Activated CD8-positive, alpha-beta memory T cell treated with anti-CD3 and anti-CD28 coated beads, Interleukin-2, amount 10 ng/mL, durations not matched to agents 7 days and 5 days (primary cell): ENCODE measurements at places on chromosomes 3 and 15.

- H3K4me1 ChIP-seq = peaks cover 70% of the 10 kb centered on the region
- H3K4me3 ChIP-seq = no peak overlapping the region
- peaks cover 60% of the 10 kb centered on the region for H3K36me3 ChIP-seq
- no peak for DNase-seq
Measured at GRCh38 chr3:156689608-156690007, 15.2 kb downstream of the TIPARP start.

- no peaks in the 10 kb centered on the region for H3K27me3 ChIP-seq
- no peak overlapping the region for H3K4me3 ChIP-seq
- DNase-seq = no peak
- H3K36me3 ChIP-seq = no peaks in the 10 kb centered on the region
- H3K4me1 ChIP-seq = peaks cover 1% of the 10 kb centered on the region
- no peak overlapping the region for H3K27ac ChIP-seq
Measured at GRCh38 chr15:66560856-66561525, 4.8 kb downstream of the LCTL start.

DNA sequence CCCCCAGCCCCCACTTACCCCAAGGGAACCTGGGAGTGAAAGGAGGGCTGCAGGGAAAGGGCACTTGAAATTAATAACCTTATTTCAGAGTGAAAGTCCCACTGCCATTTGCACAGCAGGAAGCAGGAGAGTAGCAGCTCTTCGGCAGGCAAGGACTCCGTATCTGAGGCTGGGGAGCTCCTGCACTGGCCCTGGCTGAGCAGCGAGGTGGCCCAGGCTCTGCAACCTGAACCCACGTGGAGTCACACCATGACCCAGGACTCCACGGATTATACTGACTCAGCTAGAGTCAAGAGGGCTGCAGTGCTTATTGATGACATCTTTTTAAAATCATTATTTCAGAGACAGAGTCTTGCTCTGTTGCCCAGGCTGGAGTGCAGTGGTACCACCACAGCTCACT lies 214.5 kb downstream of the XXYLT1 start:
- no peak overlapping the region for H3K4me3 ChIP-seq
- H3K27me3 ChIP-seq = peaks cover 13% of the 10 kb centered on the region
- H3K4me1 ChIP-seq = no peaks in the 10 kb centered on the region
- no peak for DNase-seq

GRCh38 chr3:25428789-25429335 lies 799 bp downstream of the RARB start:
- peaks cover 3% of the 10 kb centered on the region for H3K4me1 ChIP-seq
- H3K27ac ChIP-seq = no peak overlapping the region
- DNase-seq = no peak
- H3K36me3 ChIP-seq = no peaks in the 10 kb centered on the region
- H3K27me3 ChIP-seq = peaks cover 61% of the 10 kb centered on the region

- no peak overlapping the region for H3K27ac ChIP-seq
- H3K36me3 ChIP-seq = peaks cover 7% of the 10 kb centered on the region
- peaks cover 20% of the 10 kb centered on the region for H3K4me1 ChIP-seq
- no peaks in the 10 kb centered on the region for H3K27me3 ChIP-seq
- no peak overlapping the region for H3K4me3 ChIP-seq
- DNase-seq = no peak
Measured at GRCh38 chr3:33749546-33750210, 31.6 kb upstream of the CLASP2 start.

GRCh38 chr3:108538083-108538482 lies 27.7 kb upstream of the MYH15 start:
- no peak overlapping the region for H3K4me3 ChIP-seq
- H3K27ac ChIP-seq = no peak overlapping the region
- no peaks in the 10 kb centered on the region for H3K4me1 ChIP-seq

DNA sequence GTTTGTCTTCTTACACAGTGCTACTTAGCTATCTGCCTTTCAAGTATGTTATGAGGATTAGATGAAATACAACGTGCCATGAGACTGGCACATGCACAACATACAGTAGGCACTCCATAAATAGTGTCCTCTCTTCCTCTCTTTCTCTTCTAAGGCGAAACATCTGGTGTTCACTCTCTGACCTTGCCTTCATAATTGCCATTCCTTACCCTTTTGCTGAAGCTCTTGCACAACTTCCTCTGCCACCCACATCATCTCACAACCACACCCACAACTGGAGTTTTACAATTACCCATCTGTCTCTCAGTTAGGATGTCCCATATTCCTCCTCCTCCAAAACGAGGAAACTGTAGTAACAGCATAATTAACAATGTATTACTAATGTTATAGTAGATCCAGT lies 26.4 kb upstream of the ACP3 start:
- no peaks in the 10 kb centered on the region for H3K36me3 ChIP-seq
- no peak for DNase-seq
- peaks cover 3% of the 10 kb centered on the region for H3K27me3 ChIP-seq
- H3K4me3 ChIP-seq = no peak overlapping the region
- peaks cover 2% of the 10 kb centered on the region for H3K4me1 ChIP-seq

- no peak overlapping the region for H3K4me3 ChIP-seq
- H3K27me3 ChIP-seq = peaks cover 17% of the 10 kb centered on the region
- H3K36me3 ChIP-seq = no peaks in the 10 kb centered on the region
- H3K27ac ChIP-seq = peak overlapping the region; percentile 13
- DNase-seq = peak; percentile 44
Measured at GRCh38 chr3:14847613-14848541, 29.1 kb downstream of the FGD5 start.

- H3K27ac ChIP-seq = peak overlapping the region; percentile 92
- no peaks in the 10 kb centered on the region for H3K36me3 ChIP-seq
- peak; percentile 62 for DNase-seq
- peak overlapping the region; percentile 86 for H3K4me3 ChIP-seq
Measured at GRCh38 chr3:53044711-53045517, 959 bp downstream of the SFMBT1 start.

DNA sequence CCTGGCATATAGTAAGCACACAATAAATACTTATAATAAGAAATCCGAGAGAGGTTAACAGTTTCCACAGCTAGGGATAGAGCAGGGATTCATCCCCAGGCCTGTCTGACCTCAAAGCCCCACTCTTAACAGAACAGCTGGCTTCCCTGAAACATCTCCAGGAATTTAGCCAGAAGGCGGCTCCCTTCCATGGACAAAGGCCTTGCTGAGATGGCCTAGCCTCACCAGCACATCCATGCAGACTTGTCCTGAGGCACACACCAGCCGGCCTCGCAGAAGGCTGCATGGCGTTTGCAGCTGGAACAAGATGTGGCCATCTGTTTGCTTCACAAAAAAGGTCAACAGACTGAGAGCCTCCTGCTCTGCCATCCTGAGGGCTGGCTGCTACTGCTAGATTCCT lies 245.4 kb downstream of the SLCO3A1 start:
- no peaks in the 10 kb centered on the region for H3K27me3 ChIP-seq
- no peak for DNase-seq
- H3K27ac ChIP-seq = no peak overlapping the region
- H3K4me3 ChIP-seq = no peak overlapping the region

- no peaks in the 10 kb centered on the region for H3K27me3 ChIP-seq
- H3K36me3 ChIP-seq = peaks cover 66% of the 10 kb centered on the region
- peak; percentile 76 for DNase-seq
- H3K4me1 ChIP-seq = peaks cover 87% of the 10 kb centered on the region
- H3K27ac ChIP-seq = peak overlapping the region; percentile 89
Measured at GRCh38 chr3:5194801-5195509, 7.4 kb downstream of the EDEM1 start.

DNA sequence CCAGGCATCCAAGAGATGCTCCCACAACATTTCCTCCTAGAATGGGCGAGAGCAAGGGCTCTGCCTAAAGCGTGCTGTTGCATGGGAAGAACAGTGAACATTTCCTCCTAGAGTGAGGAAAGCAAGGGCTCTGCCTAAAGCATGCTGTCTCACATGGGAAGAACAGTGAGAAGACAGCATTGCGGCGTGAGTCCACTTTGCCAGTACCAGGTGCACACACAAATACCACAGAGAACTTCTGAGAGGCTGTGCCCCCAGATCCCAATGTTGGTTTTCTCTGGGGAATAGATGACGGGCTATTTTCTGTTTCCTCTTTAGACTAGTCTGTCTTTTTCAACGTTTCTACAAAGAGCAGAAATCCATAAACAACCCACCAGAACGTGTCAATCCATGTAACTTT lies 142.9 kb downstream of the LRRK1 start:
- no peaks in the 10 kb centered on the region for H3K36me3 ChIP-seq
- no peak overlapping the region for H3K4me3 ChIP-seq
- H3K4me1 ChIP-seq = peaks cover 2% of the 10 kb centered on the region
